ENCODE measurements at places on chromosomes 3 and 15.
A peak's percentile ranks its signal among the peaks of the same experiment; 100 is the strongest.

- no peak for DNase-seq
Observed at GRCh38 chr3:127182431-127182830, 10.5 kb upstream of the PRR23E start.

- no peak for DNase-seq
Observed at GRCh38 chr15:62280625-62281024, 115.5 kb upstream of the C2CD4B start.

- DNase-seq, result no peak
Observed at GRCh38 chr15:39874890-39875549, 45.0 kb downstream of the GPR176 start.

GRCh38 chr3:171056528-171056927, 30.0 kb upstream of the SLC2A2 start:
- no peak for DNase-seq

- peak; percentile 32 for DNase-seq
Observed at GRCh38 chr3:40580494-40581091, 55.8 kb downstream of the ZNF621 start.

DNA sequence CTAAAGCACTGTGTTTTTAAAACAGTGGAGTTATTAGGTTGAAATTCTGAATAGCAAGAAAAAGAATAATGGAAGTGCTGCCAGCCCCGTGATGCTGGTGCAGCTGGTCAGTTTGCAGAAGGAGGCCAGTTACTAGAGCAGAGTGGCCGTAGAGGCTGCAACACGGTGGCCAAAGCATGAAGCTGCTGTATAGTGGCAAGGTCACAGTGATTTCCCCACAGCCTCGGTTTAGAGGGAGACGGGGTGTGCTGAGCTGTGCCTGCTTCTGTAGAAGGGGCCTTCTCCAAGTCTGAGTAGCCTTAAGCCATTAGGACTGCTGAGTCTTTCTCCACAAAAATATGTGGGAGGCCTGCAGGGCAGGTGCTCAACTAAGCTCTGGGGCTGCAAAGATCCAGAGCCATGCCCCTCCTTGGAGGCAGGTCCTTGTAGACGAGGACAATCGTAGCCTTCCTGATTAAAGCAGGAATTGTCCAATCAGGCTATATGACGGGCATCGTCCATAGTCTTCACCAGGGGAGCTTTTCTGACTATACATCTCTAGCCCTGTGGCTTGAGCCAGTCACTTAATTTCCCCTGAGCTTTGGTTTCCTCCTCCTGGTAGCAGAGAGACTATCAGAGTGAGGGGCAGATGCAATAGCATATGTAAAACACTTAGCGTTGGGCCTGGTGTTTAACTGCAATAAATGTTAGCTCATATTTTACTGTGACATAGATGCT, 151.6 kb downstream of the PGPEP1L start:
- no peak for DNase-seq

DNA sequence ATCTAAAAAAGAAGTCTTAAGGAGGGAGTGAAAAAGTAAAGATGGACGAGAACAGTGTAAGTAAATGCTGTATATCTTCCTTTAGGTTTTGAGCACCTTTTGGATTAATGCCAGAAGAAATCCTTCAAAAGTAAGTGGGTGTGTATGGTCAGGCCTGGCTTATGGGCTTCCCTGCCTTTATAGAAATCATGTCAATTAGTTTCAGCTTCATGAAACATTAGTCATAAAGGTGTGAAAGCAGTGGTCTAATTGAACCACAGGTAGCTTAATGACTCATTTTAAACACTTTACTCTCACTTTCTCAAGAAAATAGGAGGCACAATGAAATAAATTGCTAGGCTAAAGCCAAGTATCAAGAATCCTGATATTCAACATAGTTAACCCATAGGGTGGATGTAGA, 467.4 kb upstream of the DPPA4 start:
- no peak for DNase-seq

- DNase-seq, result no peak
Observed at GRCh38 chr3:45632956-45633355, 38.4 kb downstream of the LIMD1 start.

DNA sequence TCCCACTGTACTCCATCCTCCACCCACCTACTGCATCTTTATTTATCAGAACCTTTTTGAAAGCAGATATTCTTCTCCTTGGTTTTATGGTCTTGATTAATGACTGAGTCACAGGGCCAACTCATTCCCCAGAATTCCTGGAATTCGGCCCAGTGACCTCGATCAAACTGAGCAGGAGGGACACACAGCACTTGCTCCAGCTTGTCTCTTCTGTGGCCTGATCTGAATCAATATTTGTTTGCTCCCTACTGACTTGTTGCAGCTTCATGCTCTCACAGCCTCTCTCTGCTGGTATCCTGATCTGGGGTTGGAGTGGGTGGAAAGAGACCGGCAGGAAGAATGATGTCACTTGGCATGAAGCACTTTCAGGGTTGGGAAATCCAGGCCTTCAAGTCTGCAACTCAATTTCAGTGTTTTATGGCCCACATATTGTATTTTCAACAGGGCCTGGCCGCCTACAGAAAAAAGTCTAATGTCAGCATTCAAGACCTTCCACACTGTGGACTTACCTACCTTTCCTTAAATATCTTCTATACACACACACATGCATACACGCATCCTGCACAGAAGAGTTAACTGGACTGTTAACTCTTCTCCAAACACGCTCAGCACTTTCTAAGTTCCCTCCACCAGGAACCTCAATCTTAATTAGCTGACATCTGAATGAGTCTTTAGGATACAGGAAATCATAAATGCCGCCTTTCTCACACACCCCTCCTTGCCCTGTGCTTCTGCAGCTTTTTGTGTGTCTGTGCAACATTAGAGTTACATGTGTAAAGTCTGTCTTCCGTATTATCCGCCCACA, 4.6 kb downstream of the ANXA2 start:
- peak; percentile 72 for DNase-seq

DNA sequence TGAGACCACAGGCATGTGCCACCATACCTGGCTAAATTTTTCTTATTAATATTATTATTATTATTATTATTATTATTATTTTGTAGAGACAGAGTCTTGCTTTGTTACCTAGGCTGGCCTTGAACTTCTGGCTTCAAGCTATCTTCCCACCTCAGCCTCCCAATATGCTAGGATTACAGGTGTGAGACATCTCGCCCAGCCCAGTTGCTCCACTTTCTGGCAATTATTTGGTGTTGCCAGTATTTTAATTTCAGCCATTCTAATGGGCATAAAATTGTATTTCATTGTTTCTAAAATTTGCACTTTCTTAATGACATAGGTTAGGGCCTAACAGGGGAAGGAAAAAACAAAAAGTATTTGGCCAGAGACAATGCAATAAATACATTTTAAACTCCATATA, 1217.6 kb upstream of the ALCAM start:
- no peak for DNase-seq

DNA sequence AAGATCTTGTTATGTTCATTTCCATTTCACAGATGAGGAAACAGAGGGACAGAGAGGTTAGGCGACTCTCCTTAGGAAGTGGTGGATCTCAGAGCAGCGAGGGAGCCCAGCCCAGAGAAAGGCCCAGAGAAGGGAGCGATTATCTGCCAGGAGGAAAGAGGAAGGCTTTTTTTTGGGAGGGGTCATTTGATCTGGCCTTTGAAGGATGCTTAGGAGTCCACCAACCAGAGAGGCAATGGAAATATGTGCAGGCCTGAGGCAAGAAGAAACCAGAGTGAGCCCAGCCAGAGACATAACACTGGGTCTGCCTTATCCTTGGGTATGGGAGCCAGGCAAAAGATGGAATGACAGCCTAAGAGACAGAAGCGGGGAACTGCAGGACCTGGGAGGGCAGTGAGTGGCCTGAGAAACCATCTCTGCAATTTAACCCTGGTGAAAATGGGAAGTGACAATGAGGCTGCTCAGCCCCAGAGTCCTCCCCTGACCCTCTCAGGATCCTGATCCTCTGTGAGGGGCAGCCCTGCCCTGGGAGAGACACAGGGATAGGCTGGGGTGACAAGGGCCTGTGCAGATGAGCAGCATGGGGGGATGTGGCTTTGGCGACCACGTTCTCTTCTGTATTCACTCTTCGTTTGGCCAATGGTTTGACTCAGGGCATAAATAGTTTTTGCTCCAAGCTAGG, 163.2 kb downstream of the WNT7A start:
- no peak for DNase-seq

DNA sequence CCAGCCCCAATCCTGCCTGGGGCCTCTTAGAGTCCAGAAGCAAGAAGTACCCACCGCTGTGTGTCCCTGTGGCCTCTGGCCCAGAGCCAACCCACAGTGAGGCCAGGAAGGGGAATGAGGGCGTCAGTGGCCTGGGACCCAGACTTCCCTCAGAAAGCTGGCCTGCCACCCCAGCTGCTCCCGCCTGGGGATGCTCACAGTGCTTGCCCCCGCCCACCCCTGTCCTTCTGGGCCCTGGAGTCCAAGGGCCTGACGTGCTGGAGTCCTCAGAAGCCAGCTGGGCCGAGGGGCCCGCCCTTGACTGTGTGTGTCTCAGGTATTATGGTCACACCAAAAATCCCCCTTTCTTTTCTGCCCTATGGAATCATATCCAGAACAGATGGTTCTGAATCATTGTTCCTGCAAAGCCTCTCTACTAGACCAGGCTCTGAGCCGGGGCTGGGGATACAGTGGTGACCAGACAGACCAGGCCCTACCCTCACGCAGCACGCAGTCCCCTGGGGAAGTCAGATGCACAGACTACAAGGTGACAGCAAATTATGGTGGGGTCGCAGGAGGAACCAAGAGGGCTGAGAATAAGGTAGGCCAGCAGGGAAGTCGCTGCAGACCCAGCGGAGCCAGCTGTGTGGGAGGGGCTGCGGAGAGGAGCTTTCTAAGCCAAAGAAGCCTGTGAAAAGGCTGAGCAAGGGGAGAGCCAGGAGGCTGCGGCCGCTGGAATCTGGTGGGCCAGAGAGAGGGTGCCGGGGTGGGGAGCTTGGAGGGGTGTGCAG, 99.1 kb downstream of the VGLL4 start:
- DNase-seq, result no peak

GRCh38 chr15:69623392-69624154, 171.0 kb downstream of the RPLP1 start:
- no peak for DNase-seq

DNA sequence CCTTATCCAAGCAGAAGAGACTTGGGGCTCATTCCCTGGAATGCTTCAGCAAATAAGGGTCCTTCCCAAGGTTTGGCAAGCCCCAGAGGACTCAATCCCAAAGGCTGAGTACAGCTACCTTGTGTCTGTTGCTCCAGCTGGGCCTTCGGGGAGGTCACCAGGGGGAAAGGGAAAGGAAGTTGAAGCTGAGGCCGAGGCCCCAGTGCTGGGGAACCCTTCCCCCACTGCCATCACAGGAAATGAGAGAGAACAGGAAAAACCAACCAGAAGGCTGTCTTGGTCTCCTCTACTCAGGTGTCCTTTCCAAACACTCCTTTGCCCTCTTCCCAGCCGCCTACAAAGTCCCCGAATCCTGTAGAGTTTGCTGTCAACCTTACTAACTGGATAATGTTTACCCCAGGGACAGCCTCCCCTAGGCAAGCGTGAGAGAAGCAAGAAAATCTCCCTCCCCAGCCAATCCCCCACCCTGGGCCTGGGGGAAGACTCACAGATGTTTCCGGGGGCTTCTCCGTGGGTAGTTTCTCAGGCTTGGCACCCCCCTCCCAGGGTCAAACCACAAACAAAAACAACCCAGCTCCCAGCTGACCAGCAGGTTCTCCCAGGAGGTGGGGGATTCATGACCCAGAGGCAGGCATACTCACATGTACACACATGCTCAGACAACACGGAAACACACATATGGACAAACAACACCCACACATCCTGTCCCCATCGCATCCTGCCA, 5.5 kb downstream of the CSRNP1 start:
- DNase-seq, result no peak

GRCh38 chr3:101319531-101319930, 844 bp downstream of the IMPG2 start:
- no peak for DNase-seq

- DNase-seq, result no peak
Observed at GRCh38 chr15:41031232-41032078, 78.2 kb downstream of the CHAC1 start.

DNA sequence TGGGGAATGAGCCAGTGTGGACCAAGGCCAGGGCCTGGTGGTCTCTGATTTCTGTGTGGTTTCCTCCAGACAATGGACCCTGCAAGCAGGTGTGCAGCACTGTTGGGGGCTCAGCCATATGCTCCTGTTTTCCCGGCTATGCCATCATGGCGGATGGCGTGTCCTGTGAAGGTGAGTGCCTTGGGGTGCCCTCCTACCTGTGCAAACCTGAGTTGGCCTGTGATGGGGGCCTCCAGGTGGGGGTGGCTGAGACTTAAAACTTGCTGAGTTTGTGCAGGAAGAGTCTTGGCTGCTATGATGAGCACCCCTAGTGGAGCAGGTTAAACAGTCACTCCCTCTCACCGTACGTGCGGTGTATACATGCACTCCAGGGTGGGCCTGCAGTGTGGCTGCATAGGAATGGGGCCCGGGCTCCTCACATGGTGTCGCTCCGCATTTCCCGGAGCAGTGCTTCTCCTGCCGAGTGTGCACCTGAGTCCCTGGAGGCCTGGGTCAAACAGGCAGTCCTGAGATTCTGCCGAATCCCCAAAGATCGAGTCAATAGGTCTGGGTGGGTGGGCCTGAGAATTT, 70.8 kb downstream of the FBLN2 start:
- no peak for DNase-seq

DNA sequence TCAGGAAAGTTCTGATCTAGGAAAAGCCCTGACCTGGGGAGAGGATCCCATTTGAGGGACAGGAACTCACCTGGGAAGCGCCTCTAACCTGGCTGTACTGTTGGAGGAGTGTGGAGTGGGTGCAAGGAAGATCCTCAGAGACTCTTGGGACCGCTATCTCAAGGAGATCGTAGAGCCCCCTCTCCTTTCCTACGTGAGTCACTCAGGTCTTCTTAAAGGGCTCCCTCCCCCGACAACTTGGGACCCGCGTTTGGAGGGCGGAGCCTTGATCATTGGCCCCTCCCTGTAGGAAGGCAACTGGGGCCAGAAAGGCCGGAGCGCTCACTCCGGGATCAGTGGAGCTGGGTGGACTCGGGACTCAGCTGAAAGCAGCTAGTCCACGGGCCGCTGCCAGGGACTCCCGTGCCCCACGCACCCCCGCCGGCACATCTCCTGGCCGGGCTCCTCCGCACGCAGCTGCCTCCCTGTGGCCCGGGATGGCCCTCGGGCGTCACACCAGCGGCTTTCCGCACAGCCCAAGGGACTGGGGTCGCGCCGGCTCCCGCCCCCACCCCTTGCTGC, 520 bp downstream of the SLC26A6 start:
- DNase-seq, result no peak

DNA sequence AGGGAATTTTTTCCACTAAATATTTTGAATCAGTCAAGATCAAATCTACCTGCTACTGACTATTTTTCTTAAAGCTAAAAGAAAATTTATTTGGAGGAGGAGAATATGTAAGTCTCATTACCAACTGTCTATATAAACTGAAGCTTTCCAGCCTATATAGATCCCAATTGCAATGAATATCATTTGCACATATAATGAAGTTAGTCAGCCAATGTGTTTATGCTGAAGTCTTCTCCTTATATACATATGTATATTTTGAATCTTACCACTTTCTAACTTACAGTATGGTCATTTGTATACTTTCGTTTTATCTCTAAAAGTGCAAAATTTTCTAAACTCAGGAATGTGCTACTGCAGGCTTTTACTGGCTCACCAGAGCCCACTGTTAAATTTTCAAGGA, 136.5 kb downstream of the SYNPR start:
- DNase-seq, result no peak

GRCh38 chr3:155286736-155287135, 6.7 kb downstream of the STRIT1 start:
- DNase-seq, result no peak

Measured in DMS153 (cell line).